ENCODE measurements at places on chromosomes 4 and X.

GRCh38 chrX:84717343-84717742 lies 215.1 kb upstream of the HDX start:
- DNase-seq, result no peak

GRCh38 chr4:169620880-169621248 lies 486 bp downstream of the CLCN3 start:
- DNase-seq, result no peak

GRCh38 chrX:19440713-19441112 lies 74.6 kb downstream of the MAP3K15 start:
- no peak for DNase-seq

- no peak for DNase-seq
These were observed 318.6 kb downstream of the OPHN1 start for GRCh38 chrX:68114573-68115129.

DNA sequence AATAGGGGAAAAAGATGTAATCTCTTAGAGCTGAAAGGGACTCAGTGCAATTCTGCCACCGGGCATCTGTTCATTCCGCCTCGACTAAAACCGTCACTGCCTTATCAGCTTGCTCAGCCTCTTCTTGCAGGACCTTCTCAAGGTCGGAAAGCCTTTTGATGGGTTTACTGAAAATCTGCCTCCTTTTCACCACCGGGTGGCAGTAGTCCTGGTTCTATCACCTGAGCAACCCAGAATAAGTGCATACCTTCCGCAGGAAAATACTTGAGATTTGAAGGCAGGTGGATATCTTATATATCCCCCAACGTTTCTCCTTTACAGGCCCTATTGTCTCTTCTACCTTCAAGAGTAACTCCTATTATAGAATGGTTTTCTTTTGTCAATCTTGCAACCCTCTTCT lies 103.4 kb upstream of the PAK3 start:
- no peak for DNase-seq

DNA sequence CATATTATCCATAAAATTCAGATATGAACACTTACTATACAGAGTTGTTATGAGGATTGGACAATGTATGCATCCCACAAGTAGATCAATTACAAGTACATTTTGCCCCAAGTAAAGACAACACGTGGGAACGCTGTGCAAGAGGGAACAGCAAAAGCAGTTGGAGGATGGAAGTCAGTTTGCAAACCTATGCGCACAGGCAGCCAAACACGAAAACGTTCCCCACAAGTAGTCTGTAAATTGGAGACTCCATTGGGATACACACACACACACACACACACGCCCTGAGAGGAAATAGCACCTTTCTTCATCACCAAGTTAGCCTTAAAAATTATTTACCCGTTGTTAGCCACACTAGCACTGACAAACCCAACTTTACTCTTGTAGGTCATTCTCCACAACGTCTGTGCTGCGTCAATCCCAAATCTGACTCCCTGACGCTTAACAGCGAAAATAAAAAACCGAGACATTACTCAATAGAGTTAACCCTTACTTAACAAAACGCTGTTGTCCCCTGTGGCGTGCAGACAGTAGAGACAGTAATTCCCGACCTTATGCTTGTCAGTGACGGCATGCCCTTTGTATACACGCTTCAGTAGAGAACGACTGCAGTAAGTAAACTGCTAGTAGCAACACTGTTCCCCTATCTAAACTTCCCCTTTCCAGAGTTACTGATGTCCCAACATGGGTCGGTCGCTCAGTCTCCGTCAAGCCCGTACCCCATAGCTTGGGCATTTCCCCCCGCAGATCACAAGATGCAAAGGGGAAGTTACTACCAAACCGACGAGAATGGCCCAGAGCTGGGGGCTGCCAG lies 730 bp downstream of the MANBA start:
- DNase-seq, result peak; percentile 14

GRCh38 chr4:139853309-139853708 lies 187.7 kb downstream of the MGST2 start:
- DNase-seq, result no peak

GRCh38 chrX:154020536-154021115 lies 924 bp upstream of the IRAK1 start:
- no peak for DNase-seq

- DNase-seq, result no peak
These were observed 62.7 kb upstream of the SHOX start for GRCh38 chrX:567891-568290.

- DNase-seq, result no peak
These were observed 195.2 kb upstream of the C1QTNF7 start for GRCh38 chr4:15232366-15233263.

- DNase-seq, result no peak
These were observed 39.8 kb upstream of the ATOH1 start for GRCh38 chr4:93788712-93789111.

DNA sequence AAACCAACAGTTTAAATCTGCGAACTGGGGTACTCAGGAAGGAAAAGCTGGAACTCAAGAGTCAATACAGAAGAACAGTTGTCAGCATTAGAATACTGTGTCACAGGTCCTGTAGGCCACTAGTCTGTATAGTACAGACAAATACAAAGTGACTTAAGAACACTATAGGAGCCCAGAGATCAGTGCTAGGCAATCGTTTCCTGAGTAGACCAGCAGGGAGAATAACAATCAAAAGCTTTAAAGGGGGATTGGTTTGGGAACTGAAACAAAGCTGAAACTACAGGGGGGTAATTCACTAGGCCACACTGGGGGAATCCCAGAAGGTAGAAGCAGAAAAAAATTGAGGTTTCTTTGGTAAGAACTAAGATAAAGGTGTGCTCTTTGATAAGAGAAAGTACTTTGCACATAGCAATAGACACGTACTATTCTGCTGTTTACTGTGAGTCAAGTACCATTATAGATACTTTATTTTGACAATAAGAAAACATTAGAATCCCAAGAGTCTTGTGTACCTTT lies 339.7 kb downstream of the PCDH19 start:
- DNase-seq, result no peak

DNA sequence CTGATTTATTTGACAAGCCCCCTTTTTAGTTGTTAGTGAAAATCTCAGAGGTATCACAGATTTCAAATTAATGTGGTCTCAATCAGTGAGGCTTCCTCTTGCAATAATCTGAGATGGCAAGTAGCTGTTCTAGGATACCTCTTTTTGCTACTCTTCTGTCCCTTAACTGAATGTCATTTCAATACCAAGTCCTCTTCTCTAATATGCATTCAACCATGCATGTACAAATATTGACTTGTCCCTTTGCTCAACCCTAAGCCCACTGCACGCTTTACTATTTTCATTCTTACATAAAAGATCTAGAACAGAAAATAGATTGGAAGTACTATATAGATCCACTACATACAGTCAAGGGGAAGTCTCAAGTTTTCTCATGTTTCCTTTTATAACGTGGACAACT lies 164.2 kb downstream of the CBR4 start:
- no peak for DNase-seq

DNA sequence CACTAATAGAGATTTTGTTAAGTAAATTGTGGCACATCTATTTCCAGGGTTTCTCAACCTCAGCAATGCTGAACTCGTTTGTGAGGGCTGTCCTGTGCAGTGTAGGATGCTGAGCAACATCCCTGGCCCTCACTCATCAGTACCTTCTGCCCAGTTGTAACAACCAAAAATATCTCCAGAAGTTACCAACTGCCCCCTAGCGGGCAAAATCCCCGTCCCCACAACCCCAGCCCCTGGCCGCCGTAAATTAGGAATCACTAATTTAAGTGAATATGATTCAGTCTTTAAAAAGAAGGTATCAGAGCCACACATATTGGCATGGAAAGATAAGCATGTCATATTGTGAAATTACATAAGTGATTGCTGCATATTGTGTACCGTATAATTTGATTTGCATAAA lies 123.4 kb downstream of the ASB9 start:
- no peak for DNase-seq

DNA sequence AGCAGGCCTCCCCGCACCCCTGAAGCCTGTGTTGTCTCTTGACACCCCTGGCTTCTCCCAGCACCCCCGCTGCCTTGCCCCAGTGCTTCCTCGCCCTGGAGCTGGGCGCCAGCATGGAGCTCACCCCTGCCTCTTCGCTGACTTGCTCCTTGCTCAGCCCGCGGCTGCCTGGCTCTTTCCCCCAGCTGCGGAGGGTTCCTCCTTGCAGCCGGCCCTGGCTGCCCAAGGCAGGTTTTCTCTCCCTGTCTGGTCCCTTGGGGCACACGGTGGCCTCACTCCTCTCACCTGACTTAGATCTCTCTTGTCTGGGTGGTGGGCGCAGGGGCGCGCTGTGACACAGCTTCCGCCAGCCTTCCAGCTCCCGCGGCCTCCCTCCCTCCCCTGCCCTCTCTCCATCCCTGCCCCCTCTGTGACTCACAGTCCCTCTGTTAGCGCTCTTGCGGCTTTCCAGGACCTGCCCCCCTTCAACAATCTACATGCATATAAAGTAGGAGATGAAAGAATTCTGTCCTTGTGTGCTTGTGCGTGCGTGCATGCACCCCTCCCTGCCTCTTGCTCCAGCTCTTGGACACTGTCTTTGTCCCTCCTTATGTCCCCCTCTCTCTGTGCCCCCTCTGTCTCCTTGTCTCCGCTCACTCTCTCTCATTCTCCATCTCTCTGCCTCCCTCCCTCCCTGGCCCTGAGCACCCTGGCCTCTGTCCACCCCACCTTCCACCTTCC lies 2.2 kb downstream of the PLXNB3 start:
- DNase-seq, result no peak

DNA sequence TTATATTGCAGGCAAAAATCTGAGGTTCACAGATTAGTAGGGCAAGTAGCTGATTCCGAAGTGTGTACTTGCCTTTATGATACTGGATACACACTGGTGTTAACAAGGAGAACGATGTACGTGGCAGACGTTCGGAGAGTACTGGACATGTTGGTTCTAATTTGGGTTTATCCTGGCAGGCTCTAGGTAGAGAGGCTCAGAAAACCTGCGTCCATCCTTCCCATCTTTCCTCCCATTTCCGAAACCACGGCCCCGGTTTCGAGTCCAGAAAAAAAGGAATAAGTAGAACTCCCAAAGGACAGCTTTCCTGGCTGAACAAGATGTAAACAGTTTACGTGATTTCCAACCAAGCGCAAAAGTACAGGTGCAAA lies 351 bp upstream of the SLC30A9 start:
- DNase-seq, result no peak

GRCh38 chrX:9367421-9367820 lies 97.4 kb upstream of the TBL1X start:
- no peak for DNase-seq

GRCh38 chr4:76718831-76719230 lies 179.1 kb downstream of the SOWAHB start:
- DNase-seq, result no peak

GRCh38 chrX:30812326-30812725 lies 76.7 kb downstream of the TAB3 start:
- no peak for DNase-seq

- DNase-seq, result no peak
These were observed 22.0 kb downstream of the MND1 start for GRCh38 chr4:153366486-153366885.

DNA sequence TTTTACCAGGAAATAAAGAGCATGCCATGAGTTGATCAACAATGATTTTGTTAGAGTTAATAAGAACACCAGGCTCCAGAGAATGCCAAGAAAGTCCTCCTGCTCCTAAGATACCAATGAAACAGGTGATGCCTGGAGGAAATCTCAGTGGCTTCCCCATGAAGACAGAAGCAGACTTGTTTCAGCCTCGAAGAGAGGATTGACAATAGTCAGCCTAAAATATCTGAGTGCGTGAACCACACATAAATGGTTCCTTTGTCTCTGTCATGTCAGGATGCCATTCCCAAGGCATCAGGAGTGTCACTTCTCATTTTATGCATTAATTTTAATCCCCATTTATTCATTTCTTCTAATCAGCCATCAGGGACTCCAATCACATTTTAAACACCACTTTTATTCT lies 69.6 kb downstream of the PHOX2B start:
- no peak for DNase-seq

GRCh38 chr4:1574601-1575417 lies 109.3 kb downstream of the FAM53A start:
- DNase-seq, result no peak

- DNase-seq, result no peak
These were observed 433.4 kb downstream of the PDGFC start for GRCh38 chr4:156538210-156538609.

DNA sequence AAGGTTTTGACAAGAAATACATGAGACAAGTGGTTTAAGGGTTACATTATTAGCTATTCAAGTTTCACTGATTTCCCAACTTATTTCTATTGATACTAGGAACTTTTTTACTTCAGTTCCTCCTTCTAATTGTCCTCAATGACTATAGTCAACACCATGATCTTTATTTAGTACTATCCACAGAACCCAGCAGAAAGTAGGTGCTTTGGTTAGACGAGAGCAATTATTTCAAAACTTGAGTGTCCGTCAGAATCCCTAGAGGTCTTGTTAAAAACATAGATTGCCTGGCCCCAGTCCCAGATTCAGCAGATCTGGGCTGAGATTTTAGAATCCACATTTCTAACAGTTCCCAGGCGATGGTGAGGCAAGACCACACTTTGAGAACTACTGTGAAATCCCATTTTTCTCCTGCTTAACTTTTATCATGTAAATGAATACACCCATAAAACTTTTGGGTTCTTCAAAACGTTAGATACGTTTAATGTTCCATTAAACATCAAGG lies 17.9 kb downstream of the EXOC1 start:
- DNase-seq, result no peak

GRCh38 chr4:127284236-127284635 lies 348.5 kb upstream of the INTU start:
- no peak for DNase-seq

GRCh38 chrX:24131476-24131875 lies 18.1 kb upstream of the ZFX start:
- DNase-seq, result no peak

- DNase-seq, result no peak
These were observed 106.4 kb upstream of the FAM241A start for GRCh38 chr4:112038861-112039260.

- DNase-seq, result no peak
These were observed 1531.2 kb downstream of the STIM2 start for GRCh38 chr4:28391877-28392276.

DNA sequence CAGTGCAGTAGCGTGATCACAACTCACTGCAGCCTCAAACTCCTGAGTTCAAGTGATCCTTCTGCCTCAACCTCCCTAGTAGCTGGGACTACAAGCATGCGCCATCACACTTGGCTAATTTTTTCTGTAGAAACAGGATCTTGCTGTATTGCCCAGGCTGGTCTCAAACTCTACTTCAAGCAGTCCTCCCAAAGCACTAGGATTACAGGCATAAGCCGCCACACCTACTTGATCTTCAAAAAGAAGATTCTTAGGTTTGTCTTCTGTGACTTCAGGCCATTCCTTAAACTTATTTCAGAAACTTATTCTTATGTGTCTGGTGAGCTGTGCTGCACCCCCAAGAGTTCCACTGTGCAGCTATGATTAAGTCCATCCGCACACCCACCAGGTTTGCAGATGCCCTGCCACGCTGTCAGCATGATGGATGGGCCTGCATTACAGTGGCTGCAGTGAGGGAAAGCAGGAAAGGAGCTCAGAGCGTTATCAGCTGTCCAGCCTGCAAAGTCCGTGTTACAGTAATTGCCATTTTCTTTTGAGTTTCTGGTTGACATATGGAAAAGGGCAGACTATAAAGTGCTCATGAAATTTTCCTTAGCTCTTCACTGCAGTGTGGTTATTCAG lies 146.6 kb downstream of the AASDH start:
- no peak for DNase-seq

GRCh38 chrX:152968193-152968592 lies 25.7 kb downstream of the PNMA5 start:
- no peak for DNase-seq

- DNase-seq, result no peak
These were observed 102.7 kb upstream of the RBPJ start for GRCh38 chr4:26217961-26218676.

GRCh38 chrX:2733286-2733685 lies 18.6 kb upstream of the XG start:
- no peak for DNase-seq

- DNase-seq, result no peak
These were observed 34.1 kb upstream of the RPS6KA3 start for GRCh38 chrX:20300822-20301221.
